NCI-H1417 treated with DMSO at 0.1 percent for 48 hours (cell line): ENCODE measurements at places on chromosomes 2 and 18.

DNA sequence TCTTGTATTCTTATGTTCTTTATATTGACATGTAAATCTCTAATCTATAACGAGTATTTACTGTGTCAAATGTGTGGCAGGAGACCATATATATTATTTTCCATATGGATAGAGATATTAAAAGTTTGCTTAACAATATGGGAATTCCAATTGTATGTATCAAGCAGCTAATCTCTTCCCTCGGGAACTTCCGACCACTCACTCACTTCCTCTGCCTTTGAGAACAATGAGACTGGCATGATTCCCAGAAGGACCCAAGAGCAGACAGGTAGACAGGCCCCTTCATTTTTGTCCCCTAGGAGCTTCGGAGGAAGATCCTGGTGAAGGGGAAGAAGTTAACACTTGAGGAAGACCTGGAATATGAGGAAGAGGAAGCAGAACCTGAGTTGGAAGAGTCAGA is 24.1 kb downstream of the PLCD4 start:
- no peak for DNase-seq

GRCh38 chr2:64234785-64235184 is 90.6 kb upstream of the PELI1 start:
- no peak for DNase-seq

DNA sequence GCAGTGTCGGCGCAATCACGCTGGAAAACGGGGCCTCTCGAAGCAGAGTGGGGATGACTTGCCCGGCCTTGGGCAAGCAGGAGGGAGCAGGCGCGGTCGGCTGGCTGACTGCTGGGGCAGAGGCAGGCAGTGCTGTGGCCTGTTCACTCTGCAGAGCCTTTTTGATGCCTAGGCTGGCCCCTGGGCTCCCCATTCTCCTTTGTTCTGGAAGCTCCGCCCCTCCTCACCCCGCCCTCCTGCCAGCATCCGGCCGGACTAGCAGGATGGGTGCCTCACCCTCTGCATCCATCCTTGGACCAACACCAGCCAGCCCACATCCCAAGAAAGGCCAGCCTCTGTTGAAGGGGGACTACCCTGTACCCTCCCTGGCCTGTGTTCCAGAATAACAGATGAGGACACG is at the start of gene ASPRV1:
TSS of gene ASPRV1 (minus strand) at position 136 of the 400 bp plus-strand sequence. CDS start 195 bp downstream, outside the sequence.
- DNase-seq, result no peak

DNA sequence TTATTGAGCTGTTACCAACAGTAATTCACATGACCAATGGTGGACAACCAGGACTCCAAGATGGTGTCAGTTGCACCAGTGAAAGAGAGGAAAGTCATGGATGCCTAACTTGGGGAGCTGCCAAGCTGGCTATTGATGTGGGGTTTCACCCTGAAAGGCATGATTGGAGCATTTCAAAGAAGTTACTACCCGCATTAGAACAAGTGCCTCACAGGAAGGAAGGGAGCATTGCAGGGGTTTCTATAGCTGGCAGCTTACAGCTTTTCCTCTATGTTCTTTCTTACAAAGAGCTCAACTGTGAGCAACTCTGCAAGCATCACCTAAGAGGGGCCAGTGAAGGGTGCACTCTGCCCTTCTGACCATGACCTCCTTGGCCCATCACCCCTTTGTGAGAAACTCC is 93.1 kb downstream of the TNFRSF11A start:
- DNase-seq, result no peak

DNA sequence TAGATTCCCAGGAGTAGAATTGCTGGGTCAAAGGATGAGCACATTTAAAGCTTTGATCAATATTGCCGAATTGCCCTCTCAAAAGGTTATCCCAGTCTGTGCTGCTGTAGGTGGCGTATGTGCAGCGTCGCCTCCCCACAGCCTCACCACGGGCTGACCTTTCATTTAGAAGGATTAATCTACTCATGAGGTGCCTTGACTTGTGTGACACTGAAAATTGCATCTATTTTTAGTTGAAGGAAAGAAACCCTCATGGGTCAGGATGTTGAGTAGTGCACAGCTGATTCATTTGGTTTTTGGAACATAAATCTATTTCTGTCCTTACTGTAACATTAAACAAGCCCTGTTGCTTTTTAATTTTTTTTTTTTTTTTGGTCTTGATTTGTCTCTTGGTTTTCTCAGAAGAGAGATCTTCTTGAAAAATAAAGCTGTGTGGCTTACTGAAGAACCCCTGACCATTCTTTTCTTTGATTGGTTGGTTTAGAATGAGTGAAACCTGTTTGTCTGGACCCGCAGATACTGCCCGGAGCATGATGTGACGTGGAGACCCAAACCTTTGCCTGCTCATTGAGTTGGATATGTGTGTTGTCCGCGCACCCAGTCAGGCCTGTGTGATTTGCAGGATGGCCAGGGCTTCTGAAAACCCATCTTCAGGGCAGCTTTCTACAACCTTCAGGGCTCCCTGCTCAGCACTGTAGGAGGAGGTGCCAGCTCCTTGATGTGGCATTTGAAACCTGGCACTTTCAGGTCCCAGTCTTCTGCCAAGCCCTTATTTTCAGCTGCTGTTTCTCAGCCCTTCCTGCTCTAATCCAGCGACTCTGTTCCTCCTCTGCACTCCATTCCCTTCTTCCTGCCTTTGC is 61.0 kb downstream of the LPIN1 start:
- DNase-seq, result no peak

DNA sequence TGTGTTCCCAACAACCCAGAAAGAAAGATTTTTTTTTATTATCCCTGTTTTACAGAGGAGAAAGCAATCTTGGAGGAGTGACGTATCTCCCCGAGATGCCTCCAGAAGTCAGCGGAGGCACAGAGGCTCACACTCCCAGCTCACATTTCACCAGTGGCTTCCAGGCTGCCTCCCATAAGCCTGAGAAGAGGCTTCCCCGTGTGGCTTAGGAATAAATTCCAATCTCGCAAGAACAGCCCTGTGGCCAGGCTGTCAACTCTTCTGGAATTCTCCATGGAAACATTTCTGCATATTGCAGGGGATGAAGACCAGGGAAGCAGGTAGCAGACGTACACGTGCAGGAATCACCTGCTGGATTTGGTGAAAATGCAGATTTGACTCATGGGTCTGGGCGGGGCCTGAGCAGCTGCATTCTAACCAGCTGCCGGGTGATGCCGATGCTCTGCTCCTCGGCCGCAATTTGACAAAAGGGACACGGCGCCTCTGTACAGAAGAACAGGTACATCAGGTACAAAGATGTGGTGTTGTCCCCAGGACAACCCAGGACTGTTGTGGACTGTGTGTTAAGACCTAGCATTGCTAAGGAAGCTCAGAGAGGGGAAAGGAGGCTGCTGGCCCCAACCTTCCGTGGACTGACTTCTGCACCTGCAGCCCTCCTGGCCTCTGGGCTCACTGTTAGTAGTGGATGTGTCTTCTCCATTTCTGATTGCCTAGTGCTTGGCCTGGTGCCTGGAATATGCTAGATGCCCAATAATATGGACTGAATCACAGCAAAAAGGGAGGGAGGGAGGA is 114.2 kb upstream of the ID2 start:
- no peak for DNase-seq

DNA sequence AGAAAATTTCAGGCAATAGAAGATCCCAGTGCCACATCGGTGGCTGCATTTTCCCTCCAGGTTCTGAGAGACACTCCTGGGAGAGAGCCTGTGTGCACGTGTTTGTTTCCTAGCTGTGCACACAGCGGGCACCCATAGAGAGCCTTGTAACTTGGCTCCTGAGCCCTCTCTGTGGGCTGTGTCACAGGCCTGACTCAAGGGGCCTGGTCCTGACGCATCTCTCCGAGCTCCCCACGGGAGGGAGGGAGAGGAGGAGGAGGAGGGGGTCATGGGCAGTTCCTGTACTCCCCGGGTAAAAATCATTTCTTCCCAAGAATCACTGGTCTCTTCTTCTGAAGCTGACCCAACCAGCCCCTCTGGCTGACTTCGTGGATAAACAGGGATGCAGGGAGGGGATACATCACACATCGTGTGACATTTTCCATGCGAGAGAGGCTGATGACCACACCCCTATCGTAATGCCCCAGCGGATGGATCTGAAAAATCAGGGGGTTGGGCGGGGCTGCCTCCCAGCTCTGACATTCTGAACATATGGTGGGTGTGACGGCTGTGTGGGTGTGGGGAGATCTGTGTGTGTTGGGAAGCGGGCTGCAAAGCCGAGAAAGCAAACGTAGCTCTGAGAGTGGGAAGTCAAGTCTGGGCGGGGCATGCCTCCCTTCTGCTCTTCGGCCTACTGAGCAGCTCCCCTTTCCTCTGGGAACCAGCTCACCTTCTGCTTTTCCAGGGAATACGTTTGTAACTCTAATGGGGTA is 308.3 kb upstream of the HS6ST1 start:
- no peak for DNase-seq

DNA sequence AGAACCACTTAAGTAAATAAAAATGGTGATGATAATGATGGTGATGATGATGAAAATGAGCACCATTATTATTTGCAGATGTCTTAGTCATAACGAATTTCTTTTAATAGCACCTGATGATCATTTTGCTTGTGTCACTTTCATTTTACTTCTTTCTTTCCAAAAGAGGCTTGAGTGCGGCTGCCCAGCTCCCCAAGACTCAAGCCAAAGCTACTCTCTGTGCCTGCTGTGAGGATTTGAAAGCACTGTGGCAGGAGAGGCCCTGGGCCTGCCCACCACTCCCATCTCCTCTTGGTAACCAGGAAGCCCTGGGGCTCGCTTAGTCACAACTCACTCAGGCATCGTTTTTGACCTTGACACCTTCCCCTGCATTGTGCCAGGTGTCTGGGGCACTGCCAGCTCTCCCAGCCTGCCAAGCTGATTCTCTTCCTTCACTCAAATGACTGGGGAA is 41.2 kb downstream of the RPL37A start:
- peak; percentile 83 for DNase-seq

DNA sequence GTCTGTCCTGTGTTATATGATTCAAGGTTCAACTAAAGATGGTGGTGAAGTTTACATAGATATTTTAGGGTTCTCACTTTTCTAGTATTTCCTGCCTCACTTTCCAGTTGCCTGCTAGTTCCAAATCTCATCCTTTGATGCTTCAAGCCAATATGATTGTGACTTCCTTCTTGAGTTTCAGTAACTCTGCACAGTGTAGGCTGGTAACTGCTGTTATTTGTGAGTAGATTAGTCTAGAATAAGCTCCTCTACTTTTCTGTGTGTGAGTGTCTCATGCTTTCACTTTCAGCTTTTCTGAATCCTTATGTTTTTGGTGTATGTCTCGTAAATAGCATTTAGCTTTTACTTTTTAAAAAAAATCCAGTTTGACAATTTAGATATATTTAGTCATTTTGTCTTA is 42.6 kb downstream of the GALNT1 start:
- DNase-seq, result no peak
